ENCODE measurements at places on chromosomes 13 and 19.

- no peak for DNase-seq
These were observed 23.0 kb upstream of the OLFM4 start for GRCh38 chr13:53005626-53006025.

- DNase-seq = no peak
These were observed 11.9 kb upstream of the GARIN5A start for GRCh38 chr19:50488389-50489194.

GRCh38 chr19:30879225-30879624 is 470.0 kb downstream of the TSHZ3 start:
- DNase-seq = no peak

DNA sequence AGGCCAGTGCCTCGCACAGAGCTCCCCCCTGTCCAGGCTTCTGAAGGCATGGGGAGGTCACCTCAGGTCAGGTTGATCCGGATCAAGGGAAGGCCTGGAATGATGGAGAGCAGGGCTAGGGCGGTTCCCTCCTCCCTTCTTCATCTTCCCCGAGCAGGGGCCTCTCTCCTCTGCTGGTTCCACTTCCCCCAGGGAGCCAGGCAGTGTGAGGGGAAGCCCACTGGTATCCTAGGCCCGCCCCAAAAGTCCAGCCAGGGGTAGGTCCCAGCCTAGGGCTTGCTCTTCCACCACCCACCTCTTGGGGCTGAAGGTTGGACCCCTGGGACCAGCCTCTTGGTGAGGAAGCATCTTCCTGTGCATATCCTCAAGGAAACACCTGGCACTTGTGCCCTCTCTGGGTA is 16.4 kb upstream of the PRR19 start:
- DNase-seq = no peak

- DNase-seq = no peak
These were observed 89.4 kb upstream of the IRS2 start for GRCh38 chr13:109875746-109876145.

DNA sequence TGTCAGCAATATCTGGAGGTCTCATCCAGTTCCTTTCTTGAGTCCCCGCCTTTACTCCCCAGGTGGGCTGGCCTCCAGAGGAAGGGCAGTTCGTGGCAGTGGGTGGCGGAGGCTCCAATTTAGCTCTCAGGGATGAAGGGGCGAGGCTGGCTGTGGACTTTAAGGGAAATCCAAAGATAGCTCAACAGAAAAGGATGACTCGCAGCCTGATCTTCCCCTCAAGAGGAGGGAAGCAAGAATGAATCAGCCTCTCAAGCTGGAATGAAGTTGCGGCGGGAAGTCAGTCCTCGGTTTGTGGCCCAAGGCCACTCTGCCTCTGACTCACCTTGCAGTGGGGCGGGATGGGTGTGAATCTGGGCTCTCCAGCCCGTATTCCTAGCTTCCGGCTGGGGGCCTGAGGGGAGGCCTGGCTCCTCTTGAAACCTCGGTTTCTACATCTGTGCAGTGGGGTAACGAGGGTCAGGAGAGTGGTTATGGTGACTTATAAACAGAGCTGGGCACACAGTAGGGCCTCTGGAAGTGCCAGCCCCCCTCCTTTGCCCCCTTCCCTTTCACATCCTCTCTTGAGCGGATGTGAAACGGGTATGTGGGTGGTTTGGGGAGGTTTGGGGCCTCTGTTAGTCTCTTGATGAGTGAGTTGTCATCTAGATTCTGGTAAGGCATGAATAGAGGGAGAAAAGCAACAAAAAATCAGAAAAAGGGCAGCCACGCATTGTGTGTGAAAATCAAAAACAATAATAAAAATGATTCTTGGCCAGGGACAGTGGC is 10.5 kb upstream of the SMG9 start:
- DNase-seq = peak; percentile 87

GRCh38 chr13:90746230-90746629 is 601.3 kb upstream of the MIR17HG start:
- no peak for DNase-seq

GRCh38 chr19:5743630-5744029 is 23.2 kb downstream of the CATSPERD start:
- no peak for DNase-seq

GRCh38 chr13:50244355-50244712 is 229.1 kb downstream of the KCNRG start:
- DNase-seq = no peak

GRCh38 chr19:8253678-8254077 is 44.5 kb downstream of the CERS4 start:
- DNase-seq = no peak

GRCh38 chr13:98838776-98839175 is 86.3 kb upstream of the SLC15A1 start:
- DNase-seq = no peak

- DNase-seq = no peak
These were observed 63.3 kb downstream of the ZIC5 start for GRCh38 chr13:99908140-99908803.

- DNase-seq = no peak
These were observed 8.9 kb downstream of the ATP7B start for GRCh38 chr13:52002361-52002760.

DNA sequence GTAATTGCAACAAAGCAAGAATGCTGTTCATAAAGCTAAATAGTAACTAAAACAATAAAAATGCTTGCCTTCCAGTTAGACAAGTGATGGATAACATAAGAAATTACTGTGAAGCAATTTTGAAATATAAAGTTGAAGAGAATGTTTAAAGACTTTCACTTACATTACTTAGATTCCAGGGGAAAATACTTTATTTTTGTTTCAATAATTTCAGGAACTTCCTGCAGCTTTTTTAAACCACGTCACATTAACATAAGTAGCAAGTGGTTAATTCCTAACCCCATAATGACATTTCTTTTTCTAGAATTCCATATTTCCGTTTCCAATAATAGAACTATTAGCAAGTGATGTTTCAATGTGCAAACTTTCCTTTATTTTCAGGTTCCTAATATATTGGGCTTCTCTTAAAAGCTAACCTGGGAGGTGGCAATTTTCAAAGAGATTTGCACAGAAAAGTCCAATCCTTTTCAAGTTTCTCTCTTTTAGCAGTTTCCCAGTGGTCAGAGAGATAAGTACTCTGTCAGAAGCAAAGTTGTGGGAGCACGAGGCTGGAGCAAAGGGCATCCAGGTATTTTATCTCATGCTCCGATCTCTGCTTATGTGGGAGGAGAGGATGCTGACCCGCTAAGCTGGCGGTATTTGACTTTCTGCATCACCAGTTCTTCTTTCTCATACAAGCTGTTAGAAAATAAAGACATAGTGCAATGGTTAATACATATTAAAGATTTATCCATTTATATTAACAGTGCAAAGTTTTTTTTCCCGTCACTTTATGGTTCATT is 1025.3 kb downstream of the EFNB2 start:
- no peak for DNase-seq

DNA sequence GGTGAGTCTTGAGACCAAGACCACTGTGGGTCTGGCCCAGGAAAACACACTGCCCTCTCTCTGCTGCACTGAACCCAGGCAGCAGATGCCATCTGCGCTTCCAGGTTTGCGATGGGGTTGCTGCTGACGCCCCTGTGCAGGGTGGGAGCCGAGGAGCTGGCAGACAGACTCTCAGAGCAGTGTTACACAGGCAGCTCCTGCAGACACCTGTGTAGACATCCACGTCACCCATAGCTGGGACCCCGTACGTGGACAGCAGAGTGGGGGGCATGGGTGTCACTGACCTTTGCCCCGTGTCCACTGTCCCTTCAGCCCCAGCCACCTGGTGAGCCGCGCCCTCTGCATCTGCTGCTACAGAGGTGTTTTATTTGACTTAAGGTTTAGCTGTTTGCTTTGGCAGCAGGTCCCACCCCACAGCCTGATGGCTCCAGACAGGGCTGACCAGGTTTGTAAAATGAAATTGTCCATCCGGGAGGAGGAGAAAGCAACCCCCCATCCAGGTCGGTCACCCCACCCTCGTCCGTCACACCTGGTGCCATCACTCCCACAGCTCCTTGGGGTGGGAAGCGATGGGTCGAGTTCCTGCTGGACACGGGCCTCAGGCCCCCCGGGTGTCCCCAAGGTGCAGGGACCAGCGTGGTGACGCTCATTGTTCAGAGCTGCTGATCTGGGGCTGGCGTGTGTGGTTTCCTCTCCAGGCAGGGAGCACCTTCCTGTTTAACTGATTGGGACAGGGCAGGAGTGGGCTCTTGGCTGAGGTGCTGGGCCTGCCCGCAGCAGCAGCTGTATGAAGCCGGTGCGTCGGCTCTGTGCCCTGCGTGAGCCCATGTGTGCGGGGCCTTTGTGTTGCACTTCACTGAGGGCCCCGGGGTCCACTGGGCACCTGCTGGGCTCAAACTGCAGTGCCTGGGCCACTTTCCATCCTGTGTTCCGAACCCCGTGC is 28.4 kb downstream of the MCF2L start:
- DNase-seq = no peak
